ENCODE measurements at places on chromosomes 7 and 10. TPM values are rescaled to one million over a fixed set of nuclear protein-coding genes. Genes with fewer than 3 reads are reported as not detected.

- DNase-seq, result no peak
Measured at GRCh38 chr10:75329190-75329745, 72.3 kb downstream of the ZNF503 start.

GRCh38 chr10:1467334-1468076 is 269.8 kb downstream of the ADARB2 start:
- no peak for DNase-seq

DNA sequence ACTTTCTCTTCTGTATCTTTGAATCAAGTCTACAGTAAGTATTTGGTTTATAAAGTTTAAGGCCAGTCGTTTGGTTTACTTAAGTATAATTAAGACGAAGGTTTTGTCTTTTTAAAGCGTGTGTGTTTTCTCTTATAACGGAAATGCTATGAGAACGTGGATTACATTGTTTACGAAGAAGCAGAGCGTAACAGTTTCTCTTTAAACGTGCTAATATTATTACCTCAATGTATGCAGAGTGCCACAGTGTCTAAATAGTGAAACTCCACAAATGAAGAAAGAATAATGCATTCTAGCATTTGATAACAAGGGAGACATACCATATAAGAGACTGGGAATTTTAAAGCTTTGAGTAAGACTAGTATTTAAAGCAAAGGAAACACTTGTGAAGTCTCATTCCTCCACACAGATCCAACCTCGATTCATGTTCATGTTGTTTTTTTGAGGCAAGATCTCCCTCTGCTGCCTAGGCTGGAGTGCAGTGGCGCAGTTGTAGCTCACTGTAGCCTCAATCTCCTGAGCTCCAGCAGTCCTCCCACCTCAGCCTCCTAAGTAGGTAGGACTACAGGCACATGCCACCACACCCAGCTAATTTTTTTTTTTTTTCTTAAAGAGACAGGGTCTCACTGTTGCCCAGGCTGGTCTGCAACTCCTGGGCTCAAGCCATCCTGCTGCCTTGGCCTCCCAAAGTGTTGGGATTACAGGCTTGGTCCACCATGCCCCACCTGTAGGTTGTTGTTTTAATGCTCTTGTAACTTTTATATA is 75.1 kb downstream of the ANKRD61 start:
- no peak for DNase-seq

The TBX20 gene
- total RNA-seq, result 30.6 TPM

- no peak for DNase-seq
Measured at GRCh38 chr7:154474903-154475520, 422.8 kb downstream of the DPP6 start.

DNA sequence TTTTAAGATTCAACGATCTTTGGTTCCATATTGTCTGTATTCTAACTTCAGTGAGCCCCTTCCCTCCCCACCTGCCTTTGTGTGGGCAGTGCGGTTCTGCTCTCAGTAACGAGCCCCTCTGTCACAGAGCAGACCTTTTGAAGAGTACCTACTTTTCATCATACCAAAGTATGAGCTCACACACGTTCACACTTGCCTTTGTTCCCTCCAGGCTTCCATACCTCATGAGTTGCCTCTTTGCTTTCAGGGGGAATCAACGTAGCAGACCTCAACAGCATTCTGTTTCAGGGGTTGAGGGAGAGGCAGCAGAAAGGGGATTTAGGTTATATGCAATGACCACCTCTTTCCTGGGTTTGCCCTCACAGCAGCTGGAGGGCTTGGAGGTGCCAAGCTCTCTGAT is 211.4 kb upstream of the MDFIC start:
- no peak for DNase-seq

Data from mucosa of gallbladder (tissue), 1 donor.